ENCODE measurements at places on chromosomes 7 and 10. TPM values are rescaled to one million over a fixed set of nuclear protein-coding genes. Genes with fewer than 3 reads are reported as not detected.

The TYSND1 gene
- 5.5 TPM for total RNA-seq

The SPACDR gene
- 0.39 TPM for total RNA-seq

The CNOT4 gene
- 11.9 TPM for total RNA-seq

The BMPER gene
- total RNA-seq, result 7.2 TPM

The CALHM1 gene
- total RNA-seq, result not detected

The PPP1R9A gene
- total RNA-seq, result under 0.01 TPM

The CCDC136 gene
- 2.8 TPM for total RNA-seq

The HECW1 gene
- total RNA-seq, result 12.9 TPM

The MCM10 gene
- 20.7 TPM for total RNA-seq

Measured in RPMI7951 (cell line).